Tongue (tissue), 3 donors: ENCODE measurements at places on chromosomes 12 and 14. TPM values are rescaled to one million over a fixed set of nuclear protein-coding genes. Genes with fewer than 3 reads are reported as not detected.

Gene PRH2
- 335 TPM for total RNA-seq

- DNase-seq, result no peak
Observed at GRCh38 chr12:45075587-45076282, 24.8 kb upstream of the DBX2 start.

Gene PMEL
- 2.1 TPM for total RNA-seq

DNA sequence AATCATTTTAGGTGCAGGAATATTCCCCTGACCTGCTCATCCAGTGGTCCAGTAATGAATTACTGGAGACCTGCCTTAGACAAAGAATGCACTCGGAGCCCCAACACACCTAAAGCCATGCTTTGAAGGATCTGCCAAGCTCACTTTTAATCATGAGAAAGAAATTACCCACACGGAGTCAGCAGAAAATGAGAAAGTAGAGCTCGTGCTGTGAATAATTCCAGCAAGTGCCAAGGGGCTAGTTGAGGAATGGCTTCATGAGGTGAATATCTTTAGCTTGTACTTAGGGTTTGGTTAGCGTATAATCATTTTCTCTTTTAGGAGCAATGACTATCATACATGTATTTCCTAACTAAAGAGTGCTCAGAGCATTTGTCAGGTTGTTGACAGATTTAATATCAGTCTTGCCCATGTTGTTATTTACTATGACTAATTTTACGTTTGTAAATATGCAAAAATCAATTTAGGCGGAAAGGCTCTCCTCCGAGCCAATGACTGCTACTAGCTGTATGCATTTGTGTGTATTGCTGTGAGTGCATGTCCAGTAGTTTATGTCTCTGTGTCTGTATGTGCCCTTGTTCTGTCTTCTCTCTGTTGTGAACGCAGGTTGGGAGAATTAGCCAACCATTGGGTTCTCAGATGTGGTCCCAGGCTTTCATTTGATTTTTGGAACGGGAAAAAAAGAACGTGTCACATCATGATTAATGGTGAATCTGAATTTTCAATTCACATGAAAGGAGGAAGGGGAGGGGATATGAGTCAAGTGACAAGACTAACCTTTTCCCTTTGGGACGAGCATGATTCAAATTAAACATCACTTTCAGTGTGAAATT lies 98.4 kb downstream of the RMST start:
- no peak for DNase-seq

Gene RNASE4
- 21.0 TPM for total RNA-seq

DNA sequence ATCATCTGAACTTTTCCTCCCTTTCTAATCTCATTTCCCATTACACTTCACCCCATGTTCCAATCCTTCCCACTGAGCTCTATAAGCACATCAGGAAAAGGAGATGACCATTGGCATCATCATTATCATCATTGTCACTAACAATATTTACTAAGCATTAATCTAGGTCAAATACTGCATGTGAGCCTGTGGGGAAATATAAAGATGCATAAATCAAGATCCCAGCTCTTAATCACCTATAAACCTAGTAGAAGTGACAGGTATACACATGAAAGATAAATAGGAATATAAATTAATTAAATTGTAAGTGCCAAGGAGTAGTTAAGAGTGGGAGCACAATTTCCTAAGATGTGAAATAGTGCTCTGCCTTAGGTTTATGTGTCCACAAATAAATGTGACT lies 100.6 kb downstream of the OTOGL start:
- DNase-seq, result no peak
